ENCODE measurements at places on chromosomes 4 and X.

DNA sequence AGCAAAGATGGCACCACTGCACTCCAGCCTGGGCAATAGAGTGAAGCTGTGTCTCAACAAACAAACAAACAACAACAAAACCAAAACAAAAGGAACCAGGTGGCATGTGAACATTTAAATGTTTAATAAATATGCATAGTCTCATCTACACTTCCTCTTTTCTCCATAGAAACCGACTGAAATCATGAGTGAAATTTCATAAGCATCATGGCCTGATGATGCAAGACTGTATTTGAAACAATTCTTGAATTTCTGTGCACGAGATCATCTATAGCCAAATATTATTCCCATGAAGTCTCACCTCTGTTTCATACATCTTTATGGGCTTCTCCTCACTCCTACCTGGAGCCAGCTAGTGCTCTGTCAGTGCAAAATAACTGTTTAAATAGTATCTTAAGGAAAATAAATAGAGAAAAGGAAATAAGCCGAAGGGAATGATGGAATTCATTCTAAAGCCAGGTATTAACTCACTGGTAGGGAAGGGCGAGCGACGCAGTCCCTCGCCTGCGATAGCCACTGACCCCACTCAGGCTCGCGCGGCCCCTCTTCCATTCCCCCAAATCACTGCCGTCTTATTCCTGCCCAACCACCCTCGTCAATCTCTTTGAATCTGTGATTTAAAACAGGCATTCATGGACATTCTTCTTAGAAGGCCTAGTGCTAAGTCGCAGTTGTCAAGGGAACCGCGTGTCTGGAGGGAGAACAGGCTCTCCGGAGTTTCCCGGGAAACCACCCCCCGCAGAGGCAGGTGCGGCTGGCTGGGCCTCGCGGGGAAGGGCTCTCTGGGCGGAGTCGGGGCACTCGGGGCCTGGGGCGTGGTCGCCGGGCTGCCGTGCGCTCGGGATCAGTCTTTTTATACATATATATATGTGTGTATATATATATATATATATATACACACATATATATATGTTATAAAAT, 52.4 kb upstream of the TRIM2 start:
- DNase-seq = no peak

DNA sequence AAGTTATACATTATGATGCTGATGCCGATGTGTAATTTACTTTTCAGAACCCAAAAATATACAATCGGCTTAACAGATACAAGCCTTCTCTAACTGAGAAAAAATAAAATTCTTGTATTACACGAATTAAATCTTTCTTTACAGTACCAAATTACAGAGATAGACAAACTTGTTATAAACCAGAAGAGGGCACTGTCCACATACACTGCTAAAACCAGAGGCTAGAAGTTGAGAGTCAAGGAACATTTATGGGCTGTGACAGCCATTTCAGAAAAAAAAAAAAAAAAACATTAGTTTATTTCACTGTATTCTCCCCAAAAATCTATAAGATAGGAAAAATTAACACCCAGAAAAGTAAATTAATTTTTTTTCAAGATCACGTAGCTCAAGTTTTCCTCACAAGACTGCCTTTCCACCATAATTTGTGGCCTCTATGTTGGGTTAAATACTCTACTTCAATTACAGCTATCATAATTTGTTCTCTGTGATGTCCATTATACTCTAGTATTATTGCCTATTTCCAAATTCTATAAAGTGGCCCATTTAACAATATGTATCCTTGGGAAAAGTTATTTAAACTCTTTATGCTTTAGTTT, 12.0 kb downstream of the EREG start:
- DNase-seq = no peak

DNA sequence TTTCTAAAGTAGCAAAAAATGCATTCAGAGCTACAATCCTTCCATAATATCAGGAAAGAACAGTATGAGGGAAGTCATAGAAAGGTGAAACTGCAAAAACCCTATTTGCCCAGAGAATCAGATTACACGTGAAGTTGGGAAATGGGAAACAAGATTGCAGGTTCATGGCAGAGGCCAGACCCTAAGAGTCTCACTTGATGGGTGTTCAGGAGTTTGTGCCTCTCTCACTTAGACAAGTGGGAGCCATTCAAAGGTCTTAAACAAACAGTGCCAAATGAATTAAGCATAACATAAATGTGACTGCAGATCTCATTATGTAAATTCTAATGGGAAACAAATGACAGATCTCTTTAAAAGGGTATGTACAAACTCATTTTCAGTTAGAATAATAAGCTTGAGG, 91.6 kb downstream of the ARAP2 start:
- no peak for DNase-seq

- DNase-seq = no peak
Observed at GRCh38 chr4:80614319-80614718, 278.8 kb downstream of the CFAP299 start.

DNA sequence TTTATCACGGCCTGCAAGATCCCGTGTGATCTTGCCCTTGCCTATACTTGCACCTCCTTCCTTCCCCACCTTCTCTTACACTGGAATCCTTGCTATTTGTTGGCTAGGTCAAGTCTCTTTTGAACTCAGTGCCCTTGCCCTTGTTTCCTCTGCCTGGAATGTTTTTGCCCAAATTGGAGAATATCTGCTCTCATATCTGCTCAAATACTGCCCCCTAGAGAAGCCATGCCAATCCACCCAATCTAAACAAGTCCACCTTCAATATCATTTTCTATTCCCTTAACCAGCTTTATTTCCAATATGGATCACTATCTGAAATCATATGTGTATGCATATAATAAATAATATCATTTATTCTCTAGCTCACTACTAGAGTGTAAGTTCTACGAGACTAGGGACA, 1044.2 kb upstream of the FTHL17 start:
- DNase-seq = no peak
